Right renal cortex interstitium (tissue), 3 donors: ENCODE measurements at places on chromosomes 4 and X. TPM values are rescaled to one million over a fixed set of nuclear protein-coding genes. Genes with fewer than 3 reads are reported as not detected.

Gene RNF150
- 24.9 TPM for polyA plus RNA-seq

Gene CLCN4
- polyA plus RNA-seq = 4.5 TPM

Gene TLR2
- polyA plus RNA-seq = 6.8 TPM

Gene ZDHHC15
- polyA plus RNA-seq = 8.2 TPM

Gene PDLIM3
- 3.6 TPM for polyA plus RNA-seq

DNA sequence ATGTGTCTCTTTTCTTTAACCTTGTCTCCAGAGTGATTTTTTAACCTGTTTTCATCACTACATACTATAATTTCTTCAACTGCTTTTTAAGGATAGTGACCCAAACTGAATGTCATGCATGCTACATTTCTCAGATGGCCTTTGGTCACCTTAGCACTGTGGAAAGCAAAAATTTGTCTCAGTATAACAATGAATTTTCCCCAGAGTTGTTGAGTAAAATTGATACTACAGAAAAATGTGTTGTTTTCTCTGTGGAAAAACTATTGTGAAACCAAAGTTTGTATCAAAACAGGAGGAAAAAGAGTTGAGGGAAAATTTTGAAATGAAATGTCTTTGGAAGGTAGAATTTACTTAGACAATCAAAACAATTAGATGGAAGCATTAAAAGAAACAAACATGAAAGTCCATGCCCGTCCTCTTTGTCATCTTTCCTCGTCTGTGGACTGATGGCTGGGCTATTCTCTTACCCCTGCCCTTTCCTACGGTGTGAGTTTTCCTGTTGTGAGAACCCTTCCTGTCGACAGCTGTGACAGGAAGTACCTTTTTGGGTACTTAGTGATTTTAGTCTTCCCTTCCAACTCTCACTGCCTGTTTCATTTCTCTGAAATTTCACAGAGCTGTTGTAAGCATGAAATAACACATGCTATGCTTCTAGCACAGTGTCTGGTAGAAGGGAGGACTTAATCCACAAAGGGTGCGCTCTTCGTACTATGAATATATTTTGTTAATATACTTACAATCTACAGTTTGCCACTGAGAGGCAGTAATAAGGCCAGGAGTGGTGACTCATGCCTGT lies 50.8 kb downstream of the LRP2BP start:
- no peak for DNase-seq

- no peak for DNase-seq
Observed at GRCh38 chrX:65136424-65136823, 160.2 kb upstream of the ZC4H2 start.

GRCh38 chrX:150184491-150184890 lies 178.6 kb upstream of the MAMLD1 start:
- no peak for DNase-seq

GRCh38 chrX:130896802-130897501 lies 6.1 kb downstream of the ENOX2 start:
- no peak for DNase-seq

DNA sequence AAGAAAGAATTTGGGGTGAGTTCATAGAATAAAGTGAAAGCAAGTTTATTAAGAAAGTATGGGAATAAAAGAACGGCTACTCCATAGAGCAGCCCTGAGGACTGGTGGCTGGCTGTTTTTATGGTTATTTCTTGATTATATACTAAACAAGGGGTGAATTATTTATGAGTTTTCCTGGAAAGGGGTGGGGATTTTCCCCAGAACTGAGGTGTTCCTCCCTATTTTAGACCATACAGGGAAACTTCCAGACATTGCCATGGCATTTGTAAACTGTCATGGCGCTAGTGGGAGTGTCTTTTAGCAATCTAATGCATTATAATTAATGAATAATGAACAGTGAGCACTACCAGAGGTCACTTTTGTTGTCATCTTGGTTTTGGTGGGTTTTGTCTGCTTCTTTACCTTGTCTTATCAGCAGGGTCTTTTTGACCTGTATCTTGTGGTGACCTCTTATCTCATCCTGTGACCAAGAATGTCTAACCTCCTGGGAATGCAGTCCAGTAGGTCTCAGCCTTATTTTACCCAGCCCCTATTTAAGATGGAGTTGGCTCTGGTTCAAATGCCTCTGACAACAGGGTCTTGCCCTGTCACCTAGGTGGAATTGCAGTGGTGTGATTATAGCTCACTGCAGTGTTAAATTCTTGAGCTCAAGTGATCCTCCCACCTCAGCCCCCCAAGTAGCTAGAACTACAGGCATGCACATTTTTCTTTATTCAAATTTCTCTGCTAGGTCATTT lies 27.1 kb downstream of the RAPGEF2 start:
- DNase-seq = no peak

DNA sequence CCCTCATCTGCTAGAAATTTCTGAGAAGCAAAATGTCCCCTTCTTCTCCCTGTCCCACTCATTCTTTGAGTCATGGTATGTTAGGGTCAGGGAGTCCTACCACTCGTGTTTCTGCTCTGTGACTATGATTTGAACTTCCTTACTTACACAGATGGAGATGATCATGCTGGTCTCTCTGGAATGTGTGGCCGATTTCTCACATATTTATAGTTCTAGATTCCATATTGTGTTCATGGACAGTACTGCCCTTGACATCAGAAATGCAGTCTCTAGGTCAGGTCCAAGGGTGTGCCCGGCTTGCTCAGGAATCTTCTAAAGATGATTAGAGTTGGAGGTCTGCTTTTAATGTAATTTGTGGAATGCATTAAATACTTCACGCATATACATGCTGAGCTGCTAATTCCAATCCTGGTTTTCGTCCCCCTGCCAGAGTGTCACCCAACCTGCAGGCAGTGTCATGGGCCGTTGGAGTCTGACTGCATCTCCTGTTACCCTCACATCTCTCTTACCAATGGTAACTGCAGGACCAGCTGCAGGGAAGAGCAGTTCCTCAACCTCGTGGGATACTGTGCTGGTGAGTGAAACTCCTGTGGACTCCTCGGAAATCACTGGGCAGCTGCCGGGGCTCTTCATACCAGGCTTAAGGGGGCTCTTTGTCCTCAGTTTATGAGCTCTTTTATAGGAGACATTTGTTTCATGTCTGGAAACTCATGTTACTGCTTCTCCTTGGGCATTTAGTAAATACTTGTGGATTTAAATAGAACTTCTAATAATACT lies 214.1 kb upstream of the ANXA3 start:
- no peak for DNase-seq

- DNase-seq = no peak
Observed at GRCh38 chr4:148376151-148376550, 66.1 kb downstream of the NR3C2 start.
